Neural crest cell (in vitro differentiated cells): ENCODE measurements at places on chromosomes 2 and 18. TPM values are rescaled to one million over a fixed set of nuclear protein-coding genes. Genes with fewer than 3 reads are reported as not detected.

The DNAH7 gene
- 1.5 and 2.6 TPM in 2 replicates for total RNA-seq

The G6PC2 gene
- total RNA-seq, result not detected in 2 replicates

The MTERF4 gene
- total RNA-seq, result 43.7 and 46.2 TPM in 2 replicates

The RNF125 gene
- total RNA-seq, result 1.1 and 1.6 TPM in 2 replicates

The GKN2 gene
- total RNA-seq, result not detected in 2 replicates

The TMEM178A gene
- total RNA-seq, result 12.0 and 12.3 TPM in 2 replicates

The VWC2L gene
- total RNA-seq, result 0.11 and 0.23 TPM in 2 replicates

The ARHGAP28 gene
- total RNA-seq, result 20.2 and 22.5 TPM in 2 replicates

The DYNC1I2 gene
- total RNA-seq, result 109 and 122 TPM in 2 replicates

The ANKRD30BL gene
- total RNA-seq, result not detected in 2 replicates

The LAPTM4A gene
- total RNA-seq, result 74.4 and 77.9 TPM in 2 replicates

The FIGN gene
- total RNA-seq, result 57.3 and 58.1 TPM in 2 replicates

The PLGLB1 gene
- total RNA-seq, result 3.6 and 4.6 TPM in 2 replicates

The CACNB4 gene
- total RNA-seq, result 6.0 and 6.9 TPM in 2 replicates

The MEIS1 gene
- total RNA-seq, result 101 and 107 TPM in 2 replicates

The RAX gene
- total RNA-seq, result not detected in 2 replicates

The AQP4 gene
- not detected in 2 replicates for total RNA-seq

The PIEZO2 gene
- 15.5 and 17.0 TPM in 2 replicates for total RNA-seq

The BIN1 gene
- 67.7 and 69.9 TPM in 2 replicates for total RNA-seq

The BMP10 gene
- not detected in 2 replicates for total RNA-seq
